ENCODE measurements at places on chromosomes 1 and 21.
A peak's percentile ranks its signal among the peaks of the same experiment; 100 is the strongest.

DNA sequence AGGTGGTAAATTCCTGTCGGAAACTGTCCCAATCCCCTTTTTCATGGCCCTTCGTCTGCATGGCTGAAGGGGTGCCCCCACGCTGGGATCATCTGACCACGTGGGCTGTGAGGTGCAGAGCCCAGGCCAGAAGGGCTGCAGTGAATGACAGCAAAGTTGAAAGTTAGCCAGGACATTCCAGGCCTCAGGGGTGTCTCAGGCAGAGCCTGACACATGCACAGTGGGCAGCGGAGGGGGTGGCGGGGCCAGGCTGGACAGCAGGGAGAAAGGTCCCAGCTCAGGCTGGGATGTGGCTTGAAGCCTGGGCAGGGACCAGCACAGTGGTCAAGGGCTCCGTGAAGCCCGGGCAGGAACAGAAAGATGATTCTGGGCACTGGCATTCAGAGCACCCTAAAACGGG lies 49.6 kb downstream of the GRIK3 start:
- no peak for DNase-seq

DNA sequence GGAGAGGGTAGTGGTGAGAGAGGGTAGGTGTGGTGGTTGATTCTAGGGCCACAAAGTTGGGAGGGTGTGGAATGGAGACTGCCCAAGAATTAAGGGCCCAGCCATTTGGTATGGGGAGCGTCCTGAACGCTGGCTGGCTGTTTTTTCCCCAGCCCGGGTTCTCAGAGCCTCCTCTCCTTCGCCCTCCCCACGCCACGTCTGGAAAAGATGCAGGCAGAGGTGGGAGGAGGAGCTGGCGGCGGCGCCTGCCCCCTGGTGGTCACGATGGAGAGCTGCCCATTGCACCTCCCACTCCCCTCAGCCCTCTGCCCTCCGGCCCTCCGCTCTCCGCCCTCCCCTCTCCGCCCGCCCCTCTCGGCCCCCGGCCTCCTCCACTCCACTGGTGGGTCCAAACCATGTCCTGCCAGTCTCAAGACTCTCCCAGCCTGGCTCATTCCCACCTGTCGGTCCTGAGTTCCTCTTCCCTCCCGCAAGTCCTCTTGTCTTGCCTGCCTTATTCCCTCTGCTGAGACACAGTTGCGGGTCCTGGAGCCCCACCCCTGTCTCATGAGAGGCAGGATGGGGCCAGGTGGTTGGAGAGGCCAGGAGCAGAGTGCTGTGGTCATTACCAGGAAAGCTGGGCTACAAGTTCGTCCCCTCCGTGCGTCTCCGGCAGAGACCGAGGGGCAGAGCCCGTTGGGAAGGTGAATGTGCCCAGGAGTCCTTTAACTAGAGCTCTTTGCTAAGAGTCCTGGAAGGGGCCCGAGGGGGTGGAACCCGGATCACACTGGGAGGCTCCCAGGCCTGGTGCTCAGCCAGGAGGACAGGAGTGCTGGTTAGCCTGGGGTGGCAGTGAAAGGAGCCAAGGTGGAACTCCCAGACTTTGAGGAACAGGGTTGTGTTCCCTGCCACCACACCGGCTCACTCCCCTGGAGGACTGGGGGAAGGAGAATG lies 22.6 kb downstream of the ETNK2 start:
- DNase-seq = peak; percentile 68

DNA sequence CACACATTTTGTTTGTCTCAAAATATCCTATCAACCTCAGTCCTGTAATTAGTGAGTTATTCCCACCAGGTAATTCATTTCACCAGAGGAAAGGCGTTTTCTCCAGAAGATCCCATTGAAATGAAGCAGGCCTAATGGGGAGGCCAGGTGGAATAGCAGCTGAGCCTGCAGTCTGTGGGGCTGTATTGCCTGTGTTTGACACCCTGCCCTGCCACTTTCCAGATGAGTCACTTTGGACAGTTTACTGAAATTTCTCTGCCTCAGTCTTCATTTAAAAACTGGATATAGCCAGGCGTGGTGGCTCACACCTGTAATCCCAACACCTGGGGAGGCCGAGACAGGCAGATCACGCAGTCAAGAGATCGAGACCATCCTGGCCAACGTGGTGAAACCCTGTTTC lies 78.1 kb upstream of the PPP2R5A start:
- DNase-seq = no peak

GRCh38 chr1:17857996-17858395 lies 102.9 kb downstream of the ACTL8 start:
- no peak for DNase-seq

- no peak for DNase-seq
Observed at GRCh38 chr1:155185783-155186066, 12.1 kb downstream of the TRIM46 start.

DNA sequence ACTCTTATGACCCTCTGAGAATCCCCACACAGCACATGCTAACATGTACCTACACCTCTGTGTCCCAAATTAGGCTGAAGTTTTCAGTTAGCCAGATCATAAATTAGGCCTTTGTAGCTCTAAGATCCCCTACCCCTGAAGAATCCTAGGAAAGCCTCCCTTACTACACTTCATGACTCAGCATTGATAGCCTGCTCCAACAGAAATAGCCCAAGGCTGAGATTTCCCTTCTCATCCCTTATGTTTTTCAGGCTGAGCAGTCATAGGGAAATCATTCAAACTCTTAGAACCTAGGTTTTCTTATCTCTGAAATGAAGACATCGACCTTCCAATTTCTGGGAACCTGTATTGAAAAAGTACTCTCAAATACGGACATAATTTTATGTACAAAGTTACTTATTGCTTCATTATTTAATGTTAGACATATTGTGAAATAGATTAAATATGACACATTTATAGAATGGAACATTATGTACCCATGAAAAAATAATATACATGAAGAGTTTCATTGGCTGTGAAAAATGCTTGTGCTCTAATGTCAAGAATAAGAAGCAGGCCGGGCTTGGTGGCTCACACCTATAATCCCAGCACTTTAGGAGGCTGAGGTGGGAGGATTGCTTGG lies 122.4 kb upstream of the UBE2U start:
- no peak for DNase-seq

DNA sequence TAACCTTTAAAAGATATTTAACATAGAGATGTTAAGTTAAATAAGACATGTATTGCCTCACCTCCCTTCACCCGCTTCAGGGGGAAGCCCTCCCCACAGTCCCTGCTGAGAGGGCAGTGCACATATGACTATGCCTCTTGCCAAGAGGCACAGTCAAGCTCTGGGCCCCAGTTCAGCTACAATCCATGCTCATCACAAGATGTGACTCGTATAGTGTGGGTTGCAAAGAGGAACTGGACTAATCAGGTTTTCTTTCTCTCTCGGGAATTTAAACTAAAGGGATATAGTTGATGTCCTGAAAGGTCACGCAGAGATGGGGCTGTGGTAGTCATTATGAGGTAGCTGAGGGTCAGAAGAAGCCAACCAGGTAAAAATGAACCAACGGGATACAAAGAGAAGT lies 35.6 kb downstream of the LYST start:
- DNase-seq = peak; percentile 69

DNA sequence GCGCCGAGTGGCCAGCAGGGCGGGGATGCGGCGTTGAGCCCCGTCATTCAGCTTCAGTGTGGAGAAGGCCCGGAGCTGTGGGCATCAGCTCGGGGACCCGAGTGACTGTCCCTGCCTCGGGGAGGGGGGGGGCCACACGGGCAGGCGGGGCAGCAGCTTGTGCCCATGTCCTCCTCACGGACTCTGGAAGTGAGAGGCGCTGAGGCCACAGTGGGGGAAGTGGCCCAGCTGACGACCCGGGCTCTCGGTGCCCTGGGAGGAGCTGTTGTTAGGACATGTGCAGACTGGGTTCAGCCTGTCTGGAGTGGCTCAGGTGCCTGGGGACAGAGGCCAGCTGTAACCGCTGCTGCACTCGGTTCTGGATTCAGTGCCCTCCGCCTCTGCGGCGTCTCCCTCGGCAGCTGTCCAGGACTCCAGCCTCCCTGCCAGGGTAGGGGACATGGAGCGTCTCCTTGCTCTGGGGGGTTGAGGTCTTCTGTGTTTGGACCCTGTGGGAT lies 71.1 kb downstream of the SKI start:
- DNase-seq = no peak

DNA sequence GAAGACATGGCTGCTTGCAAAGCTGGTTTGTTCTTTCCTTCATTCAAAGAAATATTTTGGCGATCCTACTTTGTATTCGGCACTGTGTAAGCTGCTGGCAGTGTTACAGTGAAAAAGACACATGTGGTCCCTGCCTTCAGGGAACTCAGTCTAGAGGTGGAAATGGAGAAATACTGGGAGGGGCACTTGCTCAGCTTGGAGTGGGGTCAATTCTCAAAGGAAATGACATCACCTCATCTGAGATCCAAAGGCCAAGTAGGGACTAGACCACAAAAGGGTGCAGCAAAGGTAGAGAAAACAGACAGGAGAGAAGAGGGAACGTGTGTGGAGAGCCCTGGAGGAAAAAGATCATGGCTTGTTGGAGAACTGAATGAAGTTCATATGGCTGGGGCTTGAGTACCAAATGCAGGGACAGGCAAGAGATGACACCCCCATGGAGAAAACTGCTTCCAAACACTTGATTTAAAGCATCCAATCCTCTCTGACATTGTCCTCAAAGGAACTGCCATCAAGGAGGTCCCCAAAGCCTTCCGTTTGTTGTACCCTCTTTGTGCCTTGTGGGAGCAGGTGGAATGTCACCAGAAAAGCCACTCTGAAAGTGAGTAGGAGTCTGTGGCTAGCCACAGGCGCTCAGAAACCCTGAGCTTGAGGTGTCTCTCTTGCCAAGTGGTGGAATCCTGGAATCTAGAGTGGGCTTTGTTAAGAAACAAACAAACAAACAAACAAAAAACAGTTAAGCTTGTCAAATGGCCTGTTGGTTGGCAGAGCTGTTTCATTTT lies 48.3 kb upstream of the TDRD10 start:
- DNase-seq = peak; percentile 40

DNA sequence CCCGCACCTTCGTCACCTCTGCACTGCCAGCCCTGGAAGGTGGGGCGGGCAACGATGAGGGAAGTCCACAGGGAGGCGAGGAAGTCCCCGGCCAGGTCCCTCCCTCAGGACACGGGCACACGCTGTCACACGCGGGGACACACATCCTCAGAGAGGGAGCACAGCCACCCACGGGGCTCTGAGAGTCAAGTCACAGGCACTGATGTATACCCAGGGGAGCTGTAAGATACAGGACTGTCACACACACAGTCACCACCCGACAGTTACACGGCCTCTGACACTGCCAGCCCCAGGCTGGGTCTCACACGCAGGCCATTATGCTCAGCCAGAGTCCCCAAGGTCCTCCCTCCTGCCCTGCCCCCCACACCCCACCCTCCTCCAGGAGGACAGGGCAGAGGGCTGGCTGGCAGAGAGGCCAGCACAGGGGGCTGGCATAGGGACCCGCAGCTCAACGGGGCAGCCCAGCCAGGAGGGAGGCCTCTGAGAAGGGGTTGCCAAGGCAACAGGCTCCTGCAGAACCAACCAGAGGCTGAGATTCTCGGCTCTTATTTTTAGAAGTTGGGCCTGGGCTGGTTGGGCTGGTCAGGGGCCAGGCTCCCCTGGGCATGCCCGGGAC lies 17.7 kb upstream of the ADGRB2 start:
- DNase-seq = no peak

DNA sequence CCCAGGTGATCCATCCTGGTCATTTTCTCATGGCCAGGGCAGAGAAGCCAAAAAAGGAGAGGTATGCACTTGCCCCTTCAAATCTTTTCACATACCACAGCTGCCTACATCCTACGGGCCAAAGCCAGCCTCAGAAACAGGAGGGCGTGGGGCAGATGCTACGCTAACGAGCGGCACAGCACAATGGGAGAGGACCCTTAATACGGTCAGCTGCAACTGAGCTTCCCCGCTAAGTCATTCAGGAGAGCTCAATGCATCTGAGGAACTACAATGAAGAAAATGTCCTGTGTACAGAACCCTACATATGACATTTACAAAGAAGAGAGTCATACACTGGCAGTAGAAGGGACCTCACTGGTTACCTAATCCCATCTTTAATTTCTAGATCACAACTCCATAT lies 78.2 kb downstream of the PGBD5 start:
- no peak for DNase-seq

DNA sequence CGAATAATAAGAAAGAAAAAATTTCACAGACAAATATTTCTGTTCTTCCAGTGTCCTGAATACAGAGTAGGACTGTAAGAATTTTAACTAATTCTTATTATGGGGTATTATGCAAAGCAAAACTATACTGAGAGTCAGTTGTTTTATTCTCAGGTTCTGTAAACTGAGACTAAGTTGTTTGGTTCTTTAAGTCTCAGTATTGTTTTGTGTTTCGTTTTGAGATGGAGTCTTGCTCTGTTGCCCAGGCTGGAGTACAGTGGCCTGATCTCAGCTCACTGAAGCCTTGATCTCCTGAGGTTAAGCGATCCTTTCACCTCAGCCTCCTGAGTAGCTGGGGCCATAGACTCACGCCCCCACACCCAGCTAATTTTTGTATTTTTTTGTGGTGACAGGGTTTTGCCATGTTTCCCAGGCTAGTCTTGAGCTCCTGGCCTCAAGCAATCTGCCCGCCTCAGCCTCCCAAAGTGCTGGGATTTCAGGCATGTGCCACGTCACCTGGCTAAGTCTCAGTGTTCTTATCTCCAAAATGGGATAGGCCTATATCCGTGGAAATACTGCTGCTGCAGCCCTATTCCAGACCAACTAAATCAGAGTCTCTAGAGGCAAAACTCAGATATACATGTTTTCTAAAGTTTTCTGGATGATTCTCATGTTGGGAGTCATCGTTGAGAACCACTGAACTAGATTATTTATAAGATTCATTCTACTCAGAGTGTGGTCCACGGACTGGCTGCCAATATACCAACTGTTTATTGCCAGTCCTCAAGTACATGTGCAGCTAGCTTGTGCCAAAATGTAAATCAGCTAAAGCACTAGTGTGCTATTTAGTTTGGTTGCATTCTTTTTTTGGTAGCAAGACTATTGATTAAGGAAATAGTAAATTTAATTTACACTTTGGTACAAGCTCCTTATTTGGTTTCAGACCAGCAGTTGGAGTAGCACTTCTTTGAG lies 116.6 kb downstream of the HS2ST1 start:
- DNase-seq = no peak

GRCh38 chr1:7991504-7992440 lies 30.3 kb downstream of the PARK7 start:
- no peak for DNase-seq

- peak; percentile 76 for DNase-seq
Observed at GRCh38 chr1:211260141-211261107, 1.3 kb downstream of the RCOR3 start.

DNA sequence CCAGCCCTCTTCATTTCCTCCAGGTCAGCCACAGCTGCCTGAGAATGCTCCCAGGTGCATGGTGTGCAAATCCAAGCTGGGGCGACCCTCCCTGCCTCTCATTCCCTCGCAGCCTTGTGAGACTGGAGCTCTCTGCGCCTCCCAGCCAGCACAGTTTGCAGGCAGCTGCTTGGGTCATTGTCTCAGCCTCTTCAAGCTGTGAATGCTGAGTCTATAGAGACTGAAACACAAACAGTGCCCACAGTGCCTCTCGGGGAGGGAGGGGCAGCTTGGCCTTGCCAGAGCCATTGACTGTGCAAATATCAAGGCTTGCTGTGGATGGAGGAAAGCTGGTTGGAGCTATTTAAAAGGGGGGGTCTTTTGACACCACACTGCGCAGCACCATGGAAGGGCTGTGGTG lies 10.6 kb downstream of the PLXNA2 start:
- DNase-seq = no peak

- DNase-seq = peak; percentile 33
Observed at GRCh38 chr1:203197625-203198024, 11.1 kb upstream of the CHI3L1 start.

Data from stimulated activated naive CD8-positive, alpha-beta T cell treated with anti-CD3 and anti-CD28 coated beads, Interleukin-15, Interleukin-2, amounts not matched to agents 100 U/mL and 50 U/mL, for 24 hours (primary cell).